Endodermal cell (in vitro differentiated cells): ENCODE measurements at places on chromosomes 3 and 15. TPM values are rescaled to one million over a fixed set of nuclear protein-coding genes. Genes with fewer than 3 reads are reported as not detected.

GRCh38 chr3:138468886-138469285, 34.5 kb downstream of the ESYT3 start:
- no peak for DNase-seq

- DNase-seq: peak; percentile 83
Measured at GRCh38 chr3:14472471-14473351, 67.4 kb downstream of the GRIP2 start.

EIF3J gene
- total RNA-seq: 44.7 to 82.5 TPM (median 71.4 TPM) in 3 replicates

DNA sequence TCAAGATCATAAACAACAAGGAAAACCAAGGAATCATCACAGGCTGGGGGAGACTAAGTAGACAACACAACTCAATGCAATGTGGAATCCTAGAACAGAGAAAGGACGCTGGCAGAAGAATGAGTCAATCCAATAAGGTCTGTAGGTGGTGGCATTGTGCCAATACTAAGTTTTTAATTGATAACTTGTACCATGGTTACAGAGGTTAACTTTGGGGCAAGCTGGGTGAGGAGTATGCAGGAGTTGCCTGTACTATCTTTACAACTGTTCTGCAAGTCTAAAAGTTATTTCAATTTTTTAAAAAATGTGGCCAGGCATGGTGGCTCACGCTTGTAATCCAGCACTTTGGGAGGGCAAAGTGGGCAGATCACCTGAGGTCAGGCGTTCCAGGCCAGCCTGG, 46.2 kb downstream of the RORA start:
- no peak for DNase-seq

GRCh38 chr3:197577366-197578074, 21.8 kb upstream of the BDH1 start:
- DNase-seq: no peak

GRCh38 chr3:139202959-139203349, 140.9 kb upstream of the MRPS22 start:
- DNase-seq: no peak

- no peak for DNase-seq
Measured at GRCh38 chr3:115590873-115591272, 32.4 kb upstream of the GAP43 start.

- no peak for DNase-seq
Measured at GRCh38 chr3:55888282-55888885, 401.3 kb upstream of the WNT5A start.

DNA sequence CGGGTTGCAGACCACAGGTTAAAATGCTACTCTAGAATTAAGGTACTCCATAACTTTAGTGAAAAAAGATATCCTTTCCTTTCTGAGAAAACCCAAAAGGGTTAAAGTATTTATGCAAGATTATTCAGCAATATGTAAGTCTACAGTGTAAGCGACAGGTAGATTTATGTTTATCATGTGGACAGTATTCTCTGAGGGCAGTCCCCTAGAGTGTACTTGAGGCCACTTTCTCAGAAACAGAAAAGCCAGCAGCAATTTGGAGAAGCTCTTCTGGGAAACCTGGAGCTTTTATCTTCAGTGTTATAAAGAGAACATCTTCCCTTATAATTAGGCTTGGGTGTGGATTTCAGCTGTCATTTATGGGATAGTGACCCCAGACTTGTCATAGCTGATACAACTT, 8.9 kb downstream of the ST3GAL6 start:
- no peak for DNase-seq

DNA sequence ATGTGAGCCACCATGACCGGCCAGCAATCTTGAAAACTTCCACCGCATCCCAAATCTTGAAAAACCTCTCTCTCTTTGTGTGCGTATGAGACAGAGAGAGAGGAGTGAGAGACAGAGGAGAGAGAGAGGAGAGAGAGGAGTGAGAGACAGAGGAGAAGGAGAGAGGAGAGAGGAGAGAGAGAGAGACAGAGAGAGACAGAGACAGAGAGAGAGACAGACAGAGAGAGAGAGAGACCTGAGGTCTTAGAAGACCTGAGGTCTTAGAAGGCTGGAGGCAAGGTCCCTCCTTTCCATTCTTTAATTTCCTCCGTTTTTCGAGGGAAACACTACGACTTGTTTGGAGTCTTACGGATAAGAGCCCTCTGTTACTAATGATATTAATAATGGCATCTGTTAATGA, 39.5 kb downstream of the TMEM40 start:
- DNase-seq: no peak

SLC12A1 gene
- not detected in 2 replicates for total RNA-seq

GRCh38 chr3:14245248-14245639, 66.6 kb downstream of the LSM3 start:
- DNase-seq: peak; percentile 4

BCHE gene
- 0.79 TPM in 2 replicates for total RNA-seq

GRCh38 chr3:195813916-195814640, 2.3 kb upstream of the MUC4 start:
- peak; percentile 40 for DNase-seq

DNA sequence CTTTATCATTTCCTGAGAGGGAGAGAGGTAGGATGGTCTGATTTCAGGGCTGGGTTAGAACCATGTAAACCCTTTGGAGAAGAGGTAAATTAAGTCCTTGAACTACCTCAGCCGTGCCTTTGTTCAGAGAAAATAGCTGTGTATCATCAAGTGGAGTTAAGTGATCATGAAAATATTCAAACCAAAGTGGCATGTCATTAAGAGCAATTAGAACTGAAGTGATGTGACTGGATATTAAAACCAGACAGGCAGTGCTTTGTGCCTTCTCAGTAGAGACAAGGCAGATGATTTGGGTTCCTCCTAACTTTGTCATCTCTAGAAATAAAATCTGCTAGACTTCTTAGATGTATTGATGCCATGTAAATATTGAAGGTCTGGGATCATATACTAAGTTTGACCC, 171.5 kb downstream of the IL5RA start:
- no peak for DNase-seq

GRCh38 chr15:53693729-53694475, 65.6 kb downstream of the WDR72 start:
- no peak for DNase-seq
